ENCODE measurements at places on chromosomes 5 and 9. TPM values are rescaled to one million over a fixed set of nuclear protein-coding genes. Genes with fewer than 3 reads are reported as not detected.

IFNB1 gene
- total RNA-seq, result not detected

- no peak for DNase-seq
Observed at GRCh38 chr9:106689089-106689488, 173.9 kb upstream of the ZNF462 start.

DNA sequence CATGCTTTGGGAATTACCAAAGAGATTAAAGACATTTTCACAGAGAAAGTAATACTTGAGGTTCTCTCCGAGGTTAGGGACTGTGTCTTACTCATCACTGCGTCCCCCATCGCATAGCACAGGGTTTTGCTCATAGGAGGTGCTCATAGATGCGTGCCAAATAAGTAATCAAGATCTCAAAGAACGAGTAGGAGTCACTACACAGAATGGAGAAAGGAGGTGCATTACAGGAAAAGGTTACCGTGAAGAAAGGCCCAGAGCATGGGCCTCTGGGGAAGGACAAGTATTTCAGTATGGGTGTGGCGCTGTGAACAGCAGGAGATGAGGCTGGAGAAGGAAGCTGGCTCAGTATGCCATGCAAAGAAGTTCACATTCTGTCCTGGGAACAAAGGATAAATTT, 182.4 kb downstream of the ACTL7B start:
- no peak for DNase-seq

DNA sequence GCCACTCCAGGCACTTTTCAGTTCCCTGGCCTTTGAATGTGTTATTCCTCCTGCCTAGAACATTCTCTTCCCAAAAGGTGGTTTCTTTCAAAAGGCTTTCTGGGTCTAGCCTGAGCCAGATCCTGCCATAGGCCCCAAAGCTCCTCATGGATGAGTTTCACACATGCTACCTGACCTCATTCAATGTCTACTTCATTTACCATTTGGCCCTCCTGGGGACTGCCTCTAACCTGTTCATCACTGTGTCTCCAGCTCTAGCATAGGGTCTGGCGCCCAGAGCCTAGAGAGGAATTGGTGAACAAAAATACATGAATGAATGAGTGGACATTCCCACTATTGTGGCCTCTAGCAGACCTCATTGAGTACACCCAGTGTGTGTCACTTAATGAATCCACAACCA, 5.4 kb upstream of the P4HA2 start:
- no peak for DNase-seq

GRCh38 chr5:124980163-124980941, 233.9 kb upstream of the ZNF608 start:
- no peak for DNase-seq

DNA sequence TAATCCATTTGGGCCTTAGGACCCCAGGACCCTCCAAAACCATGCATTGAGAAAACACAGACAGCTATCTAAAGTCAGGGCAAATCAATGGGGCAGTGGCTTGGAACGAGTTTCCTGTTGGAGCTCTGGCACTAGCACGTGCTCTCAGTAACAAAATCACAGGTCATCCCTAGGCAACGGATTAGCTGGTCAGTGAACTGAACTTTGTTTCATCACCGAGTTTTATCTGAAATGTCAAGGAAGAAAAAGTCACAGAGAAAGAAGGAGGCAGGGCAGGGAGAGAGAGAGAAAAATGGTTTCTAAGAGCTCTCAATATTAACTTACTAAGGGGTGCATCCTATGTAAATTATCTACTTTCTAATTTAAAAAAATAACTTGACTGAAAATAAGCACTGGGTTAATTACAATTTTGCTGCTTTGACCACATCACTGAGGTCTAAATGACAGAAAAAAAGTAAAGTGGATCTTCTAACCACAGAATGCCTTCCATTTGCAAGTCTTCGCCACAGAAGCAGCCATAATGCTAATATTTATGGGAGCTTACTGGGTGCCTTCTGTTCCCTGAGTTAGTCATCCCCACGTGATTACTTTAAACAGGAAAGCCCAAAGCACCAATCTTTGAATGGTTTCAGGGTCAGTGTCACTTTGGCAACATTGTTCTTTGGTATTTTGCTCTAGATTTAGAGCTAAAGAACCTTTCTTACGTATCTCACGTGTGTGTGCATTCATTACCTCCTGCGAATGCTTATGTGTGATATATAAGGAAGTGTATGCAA, 503.9 kb downstream of the RASEF start:
- no peak for DNase-seq

Measured in sciatic nerve (tissue), 2 donors.